GM12878 (cell line): ENCODE measurements at places on chromosomes 2 and 18.
A peak's percentile ranks its signal among the peaks of the same experiment; 100 is the strongest.

DNA sequence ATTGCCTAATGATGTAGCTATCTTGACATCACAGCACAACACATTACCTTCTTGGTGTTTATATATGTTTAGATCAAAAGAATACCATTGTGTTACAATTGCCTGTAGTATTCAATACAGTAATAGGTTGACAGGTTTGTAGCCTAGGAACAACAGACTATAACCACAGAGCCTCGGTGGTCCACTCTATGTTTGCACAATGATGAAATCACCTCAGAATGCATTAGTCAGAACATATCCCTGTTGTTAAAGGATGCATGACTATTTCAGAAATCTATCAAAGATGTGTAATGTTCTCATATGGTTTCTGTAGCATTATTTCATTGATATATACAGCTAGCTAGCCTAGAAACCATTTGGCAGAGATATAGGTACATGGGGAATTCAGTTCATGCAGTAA is 8.9 kb downstream of the METTL5 start:
- DNase-seq = no peak

- DNase-seq = no peak
These were observed 12.6 kb upstream of the SFXN5 start for GRCh38 chr2:73083886-73084800.

GRCh38 chr2:142825861-142826260 is 51.6 kb upstream of the KYNU start:
- no peak for DNase-seq

- no peak for DNase-seq
These were observed 73.4 kb downstream of the ZFP36L2 start for GRCh38 chr2:43152741-43153647.

GRCh38 chr2:238187618-238188548 is 15.6 kb downstream of the ILKAP start:
- no peak for DNase-seq

DNA sequence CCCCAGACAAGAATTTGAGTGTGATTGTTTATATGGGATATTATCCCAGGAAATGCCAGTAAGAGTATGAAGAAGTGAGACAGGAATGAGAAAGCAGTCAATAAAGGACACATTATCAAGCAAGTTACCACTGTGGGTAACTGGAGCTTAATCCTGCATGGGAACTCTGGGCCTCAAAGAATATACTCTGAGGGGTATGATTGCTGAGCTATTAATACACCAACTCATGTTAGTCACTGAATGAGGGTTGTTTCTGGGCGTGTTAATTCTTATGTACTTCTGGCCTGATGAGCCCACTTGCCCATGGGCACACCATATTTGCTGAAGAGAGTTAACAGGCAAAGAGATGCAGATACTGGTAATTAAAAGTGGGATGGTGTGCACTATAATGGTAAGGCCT is 26.6 kb upstream of the PAIP2B start:
- DNase-seq = no peak

DNA sequence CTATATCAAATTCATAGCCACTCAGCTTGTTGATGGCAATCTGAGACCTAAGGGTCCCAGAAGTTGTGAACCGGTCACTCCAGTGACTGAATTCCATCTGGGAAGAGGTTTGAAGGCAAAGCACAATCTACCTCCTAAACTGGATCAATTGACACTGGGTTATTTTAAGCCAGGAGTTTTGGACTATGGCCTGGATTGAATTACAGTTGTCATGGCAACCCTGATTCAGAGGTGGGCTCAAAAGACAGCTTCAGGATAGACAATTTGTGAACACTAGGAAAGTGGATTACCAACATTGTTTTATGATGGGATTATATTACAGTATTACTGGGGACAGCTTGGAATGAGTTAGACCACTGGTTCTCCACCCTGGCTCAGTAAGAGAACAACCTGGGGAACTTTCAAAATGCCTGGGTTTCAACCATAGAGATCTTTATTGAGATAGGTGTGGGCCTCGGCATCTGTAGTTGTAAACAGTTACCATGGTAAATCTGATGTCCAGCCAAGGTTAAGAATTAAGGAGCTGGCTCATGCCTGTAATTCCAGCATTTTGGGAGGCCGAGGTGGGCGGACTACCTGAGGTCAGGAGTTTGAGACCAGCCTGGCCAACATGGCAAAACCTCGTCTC is 58.8 kb downstream of the MFSD6 start:
- no peak for DNase-seq

DNA sequence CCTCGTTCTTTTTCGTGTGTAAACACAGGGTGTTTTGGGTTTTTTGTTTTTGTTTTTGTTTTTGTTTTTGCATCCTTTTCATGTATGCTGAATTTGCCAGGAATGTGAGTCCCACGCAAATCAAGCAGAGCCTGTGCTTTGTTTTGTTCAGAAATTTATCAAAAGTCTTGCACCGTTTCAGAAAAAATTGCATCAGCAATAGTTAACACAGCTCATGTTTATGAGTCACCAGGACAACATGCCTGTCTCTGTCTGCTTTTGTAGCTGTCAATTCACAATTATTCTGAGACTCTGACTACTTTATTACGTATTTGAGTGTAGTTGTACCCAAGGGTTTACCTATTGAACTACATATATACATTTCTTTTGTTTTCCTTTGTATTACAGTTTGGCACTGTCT is 38.3 kb downstream of the MRPL44 start:
- DNase-seq = no peak

GRCh38 chr18:28039078-28039477 is 137.9 kb downstream of the CDH2 start:
- DNase-seq = no peak

- no peak for DNase-seq
These were observed 87.2 kb downstream of the PPP1R1C start for GRCh38 chr2:182072861-182073260.

DNA sequence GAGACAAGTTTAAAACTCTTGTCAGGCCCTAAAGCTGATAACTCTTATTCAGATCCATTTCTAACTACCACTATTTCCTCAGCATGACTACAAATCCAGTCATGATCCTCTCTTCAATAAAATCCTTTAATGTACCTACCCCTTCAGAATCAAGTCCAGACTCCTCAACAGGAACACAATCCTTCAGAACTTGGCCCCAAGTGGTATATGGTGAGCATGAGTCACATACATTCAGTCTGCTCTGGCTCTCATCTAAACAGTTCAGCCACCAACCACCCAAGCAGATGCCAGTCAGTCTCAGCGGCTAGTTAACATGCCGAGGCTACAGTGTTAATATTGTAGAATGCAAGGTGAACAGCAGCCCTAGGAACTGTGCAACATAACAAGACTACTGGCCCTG is 9.7 kb downstream of the LMAN2L start:
- DNase-seq = no peak

GRCh38 chr2:108637304-108637669 is 82.0 kb upstream of the RANBP2 start:
- peak; percentile 46 for DNase-seq

DNA sequence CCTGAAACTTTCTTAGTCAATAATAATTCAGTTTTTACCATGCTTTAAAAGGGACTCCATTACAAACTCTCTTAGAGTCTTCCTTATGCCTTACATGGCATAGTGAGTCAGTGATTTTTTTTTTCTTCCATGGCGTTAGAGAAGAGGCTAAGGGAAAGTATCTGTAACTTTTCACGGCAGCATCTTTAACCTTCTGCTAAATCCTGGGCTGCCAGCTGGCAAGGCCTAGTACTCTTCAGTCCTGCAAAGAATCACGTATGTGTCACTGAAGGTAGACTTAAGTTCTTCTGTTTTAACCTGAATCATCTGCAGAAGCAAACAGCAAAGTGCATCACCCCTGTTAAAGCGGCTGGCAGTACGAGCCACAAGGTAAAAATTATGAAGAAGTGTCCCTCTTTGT is 286.3 kb upstream of the FN1 start:
- no peak for DNase-seq

- DNase-seq = no peak
These were observed 26.0 kb downstream of the CTAGE1 start for GRCh38 chr18:22391407-22392345.
